Mucosa of gallbladder (tissue), 1 donor: ENCODE measurements at places on chromosomes 12 and 14.

DNA sequence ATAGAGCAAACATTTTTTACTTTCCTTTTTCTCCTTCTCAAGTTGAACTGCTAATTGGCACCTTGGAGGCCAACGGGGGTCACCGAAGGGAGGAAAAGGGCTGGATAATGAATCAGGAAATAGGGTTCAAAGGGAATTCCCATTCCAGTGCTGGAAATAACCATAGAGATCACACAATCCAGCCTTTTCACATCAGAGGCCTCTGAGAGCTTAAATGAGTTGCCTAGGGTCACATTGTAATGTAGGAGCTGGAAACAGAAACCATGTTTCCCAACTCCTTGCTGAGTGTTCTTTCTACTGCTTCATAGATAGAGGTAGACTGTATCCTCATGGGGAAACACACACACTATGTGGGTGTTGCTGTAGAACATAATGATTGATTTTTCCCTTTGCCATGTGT is 60.6 kb upstream of the DDHD1 start:
- DNase-seq, result no peak

GRCh38 chr14:72457641-72458040 is 436.3 kb downstream of the DPF3 start:
- no peak for DNase-seq

GRCh38 chr12:76688631-76689030 is 75.3 kb upstream of the ZDHHC17 start:
- no peak for DNase-seq

GRCh38 chr14:104442631-104443390 is 136.8 kb upstream of the C14orf180 start:
- peak; percentile 6 for DNase-seq

GRCh38 chr12:88401155-88401554 is 179.1 kb downstream of the KITLG start:
- no peak for DNase-seq
